Right atrium auricular region (tissue), 2 donors: ENCODE measurements at places on chromosomes 5 and 9. TPM values are rescaled to one million over a fixed set of nuclear protein-coding genes. Genes with fewer than 3 reads are reported as not detected.

DNA sequence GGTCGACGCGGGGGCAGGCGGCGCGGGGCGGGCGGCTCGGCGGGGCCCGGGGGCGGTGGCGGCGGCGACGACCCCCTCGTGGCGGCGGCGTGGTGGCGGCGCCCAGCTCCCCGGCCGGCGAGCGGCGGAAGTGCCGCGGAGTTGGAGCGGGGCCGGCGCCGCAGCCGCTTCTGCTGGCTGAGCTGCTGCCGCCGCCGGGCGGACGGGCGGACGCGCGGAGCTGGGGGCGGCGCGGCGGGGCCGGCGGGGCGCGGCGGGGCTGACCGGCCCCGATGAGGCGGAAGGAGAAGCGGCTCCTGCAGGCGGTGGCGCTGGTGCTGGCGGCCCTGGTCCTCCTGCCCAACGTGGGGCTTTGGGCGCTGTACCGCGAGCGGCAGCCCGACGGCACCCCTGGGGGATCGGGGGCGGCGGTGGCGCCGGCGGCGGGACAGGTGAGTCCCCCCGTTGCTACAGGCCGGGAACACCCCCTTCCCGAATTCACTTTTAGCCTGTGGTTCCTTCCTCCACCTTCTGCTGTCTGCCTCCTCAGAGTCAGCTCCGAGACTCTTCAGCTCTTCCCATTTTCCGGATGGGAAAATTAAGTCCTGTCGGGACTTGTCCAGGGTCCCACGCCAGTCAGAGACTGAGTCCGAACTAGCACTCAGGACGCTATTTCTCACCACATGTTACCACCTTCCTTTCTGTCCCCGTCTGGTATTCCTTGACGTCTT is at the start of gene GALNT10:
TSS of gene GALNT10 (plus strand) at position 139 of the 710 bp plus-strand sequence. CDS start at position 273, 134 bp downstream.
- H3K27me3 ChIP-seq, result no peaks in the 10 kb centered on the region
- peaks cover 22% of the 10 kb centered on the region for H3K4me1 ChIP-seq
- no peaks in the 10 kb centered on the region for H3K36me3 ChIP-seq

DNA sequence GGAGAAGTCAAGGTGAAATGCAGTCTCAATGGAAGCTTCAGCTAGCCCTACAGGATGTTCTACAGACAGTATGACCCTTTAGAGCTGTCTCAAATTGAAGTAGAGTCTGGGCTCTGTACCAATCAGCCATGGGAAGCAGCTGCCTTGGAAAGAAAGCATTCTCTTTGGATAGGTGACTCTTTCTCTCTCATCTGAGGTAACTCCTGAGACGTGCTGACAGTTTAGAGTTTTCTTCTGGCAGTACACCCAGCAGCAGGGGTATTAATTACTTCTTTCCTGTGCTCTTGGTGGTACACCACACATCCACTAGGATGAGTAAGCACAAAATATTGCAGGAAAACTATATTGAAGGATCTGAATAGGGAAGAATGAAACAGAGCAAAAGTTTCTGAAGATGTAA is 329.6 kb upstream of the RGMB start:
- H3K4me1 ChIP-seq, result no peaks in the 10 kb centered on the region
- H3K4me3 ChIP-seq, result no peak overlapping the region
- no peaks in the 10 kb centered on the region for H3K27me3 ChIP-seq
- no peak for DNase-seq
- H3K27ac ChIP-seq, result no peak overlapping the region
- H3K36me3 ChIP-seq, result no peaks in the 10 kb centered on the region

The SEMA6A gene
- total RNA-seq, result 4.4 TPM

GRCh38 chr5:152151113-152151512 is 226.5 kb upstream of the GLRA1 start:
- H3K27me3 ChIP-seq, result no peaks in the 10 kb centered on the region
- no peaks in the 10 kb centered on the region for H3K4me1 ChIP-seq
- no peaks in the 10 kb centered on the region for H3K36me3 ChIP-seq
- no peak for DNase-seq
- H3K4me3 ChIP-seq, result no peak overlapping the region
- no peak overlapping the region for H3K27ac ChIP-seq

DNA sequence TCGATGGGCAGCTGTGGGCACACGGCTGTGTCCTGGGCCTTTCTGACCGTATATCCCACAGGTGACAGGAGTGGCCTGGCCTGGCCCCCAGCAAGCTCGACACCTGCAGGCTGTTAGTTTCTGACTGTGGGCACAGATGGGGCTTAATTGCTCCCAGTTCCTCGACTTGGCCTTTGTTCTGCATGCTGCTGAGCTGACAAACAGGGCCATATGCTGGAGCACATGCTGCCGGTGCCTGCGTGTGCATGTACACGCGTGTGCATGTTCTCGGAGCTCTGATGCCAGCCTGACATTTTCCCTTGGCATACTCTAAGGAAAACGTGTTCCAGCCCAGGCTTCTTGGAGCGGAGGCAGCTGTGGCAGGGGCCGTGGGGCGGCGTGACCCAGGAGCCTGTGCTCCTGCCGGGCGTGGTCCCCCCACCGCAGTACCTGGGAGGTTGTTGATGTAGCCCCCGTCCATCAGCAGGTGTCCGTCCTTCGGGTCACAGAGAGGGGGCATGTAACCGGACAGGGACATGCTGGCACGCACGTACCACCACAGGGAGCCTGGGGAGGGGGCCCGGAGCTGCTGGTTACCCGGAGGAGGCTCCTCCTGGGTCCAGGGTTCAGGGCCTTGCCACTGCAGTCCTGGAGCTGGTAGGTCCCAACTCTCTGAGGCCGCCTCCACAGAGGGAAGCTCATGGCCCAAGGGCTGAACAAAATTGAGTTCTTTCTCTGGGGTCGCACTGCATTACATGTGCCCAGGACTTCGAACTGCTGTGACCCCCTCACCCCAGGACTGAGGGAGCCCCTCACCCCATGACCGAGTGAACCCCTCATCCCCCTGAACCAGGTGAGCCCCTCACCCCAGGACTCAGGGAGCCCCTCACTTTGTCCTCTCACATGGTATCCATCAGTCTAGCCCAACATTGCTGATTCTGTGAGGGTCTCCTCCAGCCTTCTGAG is 4.1 kb upstream of the NSMF start:
- no peaks in the 10 kb centered on the region for H3K36me3 ChIP-seq
- H3K4me1 ChIP-seq, result peaks cover 16% of the 10 kb centered on the region
- no peak overlapping the region for H3K4me3 ChIP-seq
- H3K27ac ChIP-seq, result no peak overlapping the region

DNA sequence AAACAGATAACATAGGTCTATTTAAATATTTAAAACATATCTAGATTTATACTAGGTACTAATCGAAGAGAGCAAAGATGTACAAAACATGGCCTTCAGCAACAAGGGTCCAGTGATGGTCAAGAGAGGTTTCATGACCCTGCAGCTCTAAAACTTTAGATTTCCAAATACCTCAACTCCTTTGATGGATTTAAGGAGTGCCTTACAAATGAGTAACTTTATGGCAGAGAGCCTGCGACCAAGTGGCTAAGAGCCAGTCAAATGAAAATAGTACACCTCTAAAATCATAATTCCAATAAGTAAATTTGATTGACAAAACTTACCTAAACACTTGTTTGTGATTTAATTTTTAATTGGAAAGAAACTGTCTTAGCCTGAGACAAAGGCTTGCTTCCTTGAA is 4.7 kb upstream of the SH3RF2 start:
- no peak overlapping the region for H3K27ac ChIP-seq
- no peaks in the 10 kb centered on the region for H3K27me3 ChIP-seq
- no peaks in the 10 kb centered on the region for H3K36me3 ChIP-seq

GRCh38 chr5:139566611-139567010 is 5.5 kb downstream of the UBE2D2 start:
- no peaks in the 10 kb centered on the region for H3K4me1 ChIP-seq
- H3K27me3 ChIP-seq, result no peaks in the 10 kb centered on the region
- no peak overlapping the region for H3K27ac ChIP-seq
- H3K36me3 ChIP-seq, result no peaks in the 10 kb centered on the region
